Foreskin melanocyte (primary cell): ENCODE measurements at places on chromosomes 16 and 17.

DNA sequence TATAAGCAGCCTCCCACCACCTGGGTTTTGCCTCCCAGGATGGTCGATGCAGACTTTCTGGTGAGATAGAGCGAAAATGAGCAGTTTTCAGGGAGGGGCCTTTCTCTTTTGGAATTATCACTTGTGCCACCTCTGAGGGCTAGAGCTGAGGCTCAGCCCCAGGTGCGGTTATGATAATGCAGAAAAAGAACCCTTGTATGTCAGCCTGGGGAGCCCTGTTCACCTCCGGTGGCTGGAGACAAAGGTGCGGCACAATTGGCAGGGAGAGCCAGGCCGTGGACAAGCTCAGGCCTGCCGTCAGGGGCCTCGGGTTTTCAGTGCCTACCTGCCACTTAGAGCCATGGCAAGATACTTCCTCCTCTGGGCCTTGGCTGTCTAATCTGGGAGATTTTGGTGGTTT is 4.4 kb downstream of the SCPEP1 start:
- no peak for DNase-seq

DNA sequence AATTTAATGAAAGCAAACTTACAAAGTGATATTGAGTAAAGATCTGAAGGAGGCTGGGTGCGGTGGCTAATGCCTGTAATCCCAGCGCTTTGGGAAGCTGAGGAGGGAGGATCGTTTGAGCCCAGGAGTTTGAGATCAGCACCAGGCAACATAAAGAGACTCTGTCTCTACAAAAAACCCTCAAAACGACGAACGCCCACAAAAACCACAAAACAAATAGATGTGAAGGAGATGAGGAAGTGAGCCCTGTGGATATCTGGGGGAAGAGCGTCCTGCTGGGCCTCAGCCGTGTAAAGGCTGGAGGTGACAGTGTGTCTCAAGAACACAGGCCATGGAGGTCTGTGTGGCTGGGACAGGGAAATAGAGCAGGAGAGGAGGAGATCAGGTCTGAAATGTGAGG is 68.8 kb downstream of the ITFG1 start:
- peak; percentile 58 for DNase-seq

- no peak for DNase-seq
Measured at GRCh38 chr16:51374346-51374745, 223.3 kb upstream of the SALL1 start.

DNA sequence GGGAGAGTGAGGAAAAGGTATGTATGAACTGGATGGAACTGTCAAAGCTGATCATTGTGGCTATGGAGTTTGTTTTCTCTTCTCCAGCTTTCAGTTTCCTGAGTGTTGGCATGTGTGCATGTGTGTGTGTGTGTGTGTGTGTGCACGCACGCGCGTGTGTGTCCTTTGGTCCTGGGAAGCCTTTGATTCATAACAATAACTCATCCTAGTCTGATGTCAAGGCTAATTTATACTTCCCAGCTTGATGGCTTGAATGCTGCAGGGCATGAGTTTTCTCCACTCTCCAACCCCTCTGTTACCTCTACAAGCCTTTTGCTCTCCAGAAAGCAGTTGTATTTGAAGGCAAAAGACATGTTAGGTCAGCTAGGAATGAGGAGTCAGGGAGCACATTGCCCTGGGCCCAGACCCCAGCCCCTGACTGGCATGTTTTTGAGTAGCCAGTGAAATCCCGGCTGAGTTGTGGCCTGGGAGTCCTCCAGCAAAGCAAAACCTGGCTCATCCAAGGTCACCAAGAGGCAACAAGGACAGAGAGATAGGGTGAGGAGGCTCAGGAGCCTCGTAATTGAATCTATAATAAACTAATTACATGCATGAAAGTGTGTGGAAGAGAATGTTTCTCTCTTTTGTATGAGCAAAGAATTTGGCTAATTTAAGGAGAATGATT is 8.9 kb upstream of the CDC42EP4 start:
- DNase-seq, result no peak

DNA sequence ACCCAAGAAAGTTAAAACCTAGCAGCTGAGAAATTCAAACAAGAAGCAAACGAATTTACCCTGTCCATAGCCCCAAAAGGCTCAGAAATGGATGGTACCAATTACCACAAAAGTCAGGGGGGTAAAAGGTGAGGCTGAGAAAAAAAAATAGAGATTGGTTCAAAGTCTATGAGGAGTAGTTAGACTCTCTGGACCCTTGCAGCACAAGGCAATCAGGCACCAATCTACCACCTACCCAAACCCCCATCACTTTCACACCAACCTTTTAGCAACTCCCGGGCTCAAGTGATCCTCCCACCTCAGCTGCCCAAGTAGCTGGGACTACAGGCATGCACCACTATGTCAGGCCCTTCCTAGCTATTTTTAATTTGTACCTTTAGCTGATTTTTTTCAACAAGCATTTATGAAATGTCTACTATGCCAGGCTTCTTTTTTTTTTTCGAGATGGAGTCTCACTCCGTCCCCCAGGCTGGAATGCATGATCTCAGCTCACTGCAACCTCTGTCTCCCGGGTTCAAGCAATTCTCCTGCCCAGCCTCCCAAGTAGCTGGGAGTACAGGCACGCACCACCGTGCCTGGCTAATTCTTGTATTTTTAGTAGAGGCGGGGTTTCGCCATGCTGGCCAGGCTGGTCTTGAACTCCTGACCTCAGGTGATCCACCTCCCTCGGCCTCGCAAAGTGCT is 40.8 kb downstream of the USP32 start:
- DNase-seq, result no peak

DNA sequence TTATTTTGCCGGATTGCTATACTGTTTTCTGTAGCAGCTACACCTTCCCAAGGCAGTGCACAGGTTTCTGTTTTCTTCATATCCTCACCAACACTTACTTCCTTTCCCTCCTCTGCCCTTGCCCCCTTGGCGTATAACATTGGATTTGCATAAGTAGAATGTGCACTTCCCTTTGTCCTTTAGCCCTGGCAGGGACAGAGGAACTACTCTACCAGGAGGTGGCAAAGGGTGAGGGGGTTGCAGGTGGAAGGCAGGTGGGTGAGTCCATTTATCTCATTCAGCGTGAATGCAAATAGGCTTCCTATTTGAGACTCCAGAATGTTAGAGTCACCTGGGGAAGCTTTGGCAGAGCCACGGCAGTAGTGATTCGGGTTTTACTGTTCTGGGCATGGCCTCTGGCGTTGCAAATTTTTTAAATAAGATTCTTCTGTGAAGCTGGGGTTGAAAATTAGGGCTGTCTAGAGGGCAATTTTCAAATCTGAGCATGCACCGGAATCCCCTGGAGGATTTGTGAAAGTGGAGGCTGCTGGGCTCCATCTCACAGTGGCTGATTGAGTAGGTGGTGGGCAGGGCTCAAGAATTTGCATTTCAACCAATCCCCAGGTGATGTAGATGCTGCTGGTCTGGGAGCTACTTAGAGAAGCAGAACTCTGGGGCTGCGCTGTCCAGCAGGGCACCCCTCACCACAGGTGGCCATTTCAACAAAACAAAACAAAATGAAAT is 84.7 kb downstream of the PLCG2 start:
- no peak for DNase-seq

GRCh38 chr16:67393788-67394154 is 473 bp upstream of the TPPP3 start:
- DNase-seq, result no peak

DNA sequence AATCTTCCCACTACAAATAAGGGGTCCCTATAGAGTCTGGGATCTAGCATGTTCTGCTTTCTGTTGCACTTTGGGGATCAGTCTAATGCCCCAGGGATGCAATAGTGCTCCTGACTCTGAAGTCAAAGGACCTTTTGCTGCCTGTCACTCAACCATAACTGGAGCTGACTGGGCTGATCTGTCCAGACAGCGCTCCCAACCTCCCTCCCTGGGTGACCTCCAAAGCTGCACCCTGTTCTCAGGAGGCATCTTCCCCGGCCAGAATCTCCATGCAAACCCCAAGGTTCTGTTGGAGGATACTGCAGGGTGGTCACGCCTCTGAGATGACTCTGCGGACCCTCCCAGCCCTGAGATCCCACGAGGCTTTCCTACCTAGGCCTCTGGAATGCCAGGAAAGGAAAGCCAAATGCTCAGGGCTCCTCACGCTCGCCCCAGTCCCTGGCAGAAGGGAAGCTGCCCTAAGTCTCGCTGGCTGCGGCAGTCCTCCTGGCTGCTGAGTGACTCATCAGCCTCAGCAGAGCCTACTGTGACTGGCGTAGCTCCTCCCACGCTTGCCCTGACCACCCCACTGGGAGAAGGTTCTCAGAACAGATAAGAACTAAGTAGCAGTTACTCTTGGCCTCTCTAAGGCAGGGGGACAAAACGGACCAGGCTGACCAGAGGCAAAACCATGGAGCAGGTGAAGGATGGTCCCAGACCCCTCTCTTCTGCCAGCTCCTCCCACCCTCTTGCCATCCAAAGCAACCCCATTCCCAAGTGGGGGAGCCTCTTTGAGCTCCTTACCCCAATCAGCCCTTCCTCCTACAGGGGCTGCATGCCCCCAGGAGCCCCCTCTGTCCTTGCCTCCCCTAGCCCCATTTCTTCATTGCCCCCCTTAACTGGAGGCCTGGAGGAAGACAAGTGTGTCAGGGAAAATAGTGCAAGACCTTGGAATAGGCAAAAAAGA is 124.1 kb upstream of the TNRC6C start:
- peak; percentile 11 for DNase-seq

GRCh38 chr17:8745586-8746500 is 1.2 kb upstream of the CCDC42 start:
- DNase-seq, result peak; percentile 39

DNA sequence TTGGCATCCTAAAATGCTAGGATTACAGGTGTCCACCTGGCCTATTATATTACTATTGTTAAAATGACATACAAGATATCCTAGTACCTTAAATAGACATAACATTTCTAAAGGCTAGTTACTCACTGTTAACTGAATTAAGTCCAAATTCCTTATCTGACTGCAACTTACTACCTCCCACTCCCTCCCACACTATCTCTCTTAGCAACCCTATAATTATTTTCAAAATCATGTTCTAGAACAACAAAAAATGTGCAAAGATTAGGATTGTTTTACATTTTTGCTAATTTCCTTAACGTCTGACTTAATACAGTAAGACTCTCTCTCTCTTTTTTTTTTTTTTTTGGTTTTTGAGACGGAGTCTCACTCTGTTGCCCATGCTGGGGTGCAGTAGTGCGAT is 2.2 kb upstream of the ATF7IP2 start:
- no peak for DNase-seq
